ENCODE measurements at places on chromosomes 3 and 15. TPM values are rescaled to one million over a fixed set of nuclear protein-coding genes. Genes with fewer than 3 reads are reported as not detected.

DNA sequence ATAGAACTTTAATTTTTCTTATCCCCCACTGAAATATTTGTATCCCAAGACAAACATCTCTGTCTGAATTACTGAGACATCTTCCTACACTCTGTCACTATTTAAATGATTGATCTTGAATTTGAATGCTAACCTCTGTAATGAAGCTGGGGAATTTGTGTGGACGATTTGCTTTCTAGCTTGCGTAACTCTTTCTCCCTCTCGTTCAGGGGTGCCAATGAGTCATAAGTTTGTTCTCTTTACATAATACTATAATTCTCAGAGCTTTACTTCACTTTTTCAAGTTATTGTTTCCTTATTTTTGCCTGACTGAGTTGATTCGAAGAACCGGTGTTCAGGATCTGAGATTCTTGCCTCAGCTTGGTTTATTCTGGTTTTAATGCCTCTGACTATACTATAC is 783.3 kb upstream of the CADM2 start:
- no peaks in the 10 kb centered on the region for H3K27me3 ChIP-seq
- H3K4me3 ChIP-seq, result no peak overlapping the region
- DNase-seq, result no peak
- no peak overlapping the region for H3K27ac ChIP-seq
- no peaks in the 10 kb centered on the region for H3K4me1 ChIP-seq

Gene THAP10
- not detected for total RNA-seq

- peaks cover 60% of the 10 kb centered on the region for H3K4me1 ChIP-seq
- H3K36me3 ChIP-seq, result peaks cover 48% of the 10 kb centered on the region
- H3K4me3 ChIP-seq, result peak overlapping the region; percentile 99
- no peaks in the 10 kb centered on the region for H3K27me3 ChIP-seq
These were observed 17.4 kb upstream of the CHD2 start for GRCh38 chr15:92882697-92883162.

DNA sequence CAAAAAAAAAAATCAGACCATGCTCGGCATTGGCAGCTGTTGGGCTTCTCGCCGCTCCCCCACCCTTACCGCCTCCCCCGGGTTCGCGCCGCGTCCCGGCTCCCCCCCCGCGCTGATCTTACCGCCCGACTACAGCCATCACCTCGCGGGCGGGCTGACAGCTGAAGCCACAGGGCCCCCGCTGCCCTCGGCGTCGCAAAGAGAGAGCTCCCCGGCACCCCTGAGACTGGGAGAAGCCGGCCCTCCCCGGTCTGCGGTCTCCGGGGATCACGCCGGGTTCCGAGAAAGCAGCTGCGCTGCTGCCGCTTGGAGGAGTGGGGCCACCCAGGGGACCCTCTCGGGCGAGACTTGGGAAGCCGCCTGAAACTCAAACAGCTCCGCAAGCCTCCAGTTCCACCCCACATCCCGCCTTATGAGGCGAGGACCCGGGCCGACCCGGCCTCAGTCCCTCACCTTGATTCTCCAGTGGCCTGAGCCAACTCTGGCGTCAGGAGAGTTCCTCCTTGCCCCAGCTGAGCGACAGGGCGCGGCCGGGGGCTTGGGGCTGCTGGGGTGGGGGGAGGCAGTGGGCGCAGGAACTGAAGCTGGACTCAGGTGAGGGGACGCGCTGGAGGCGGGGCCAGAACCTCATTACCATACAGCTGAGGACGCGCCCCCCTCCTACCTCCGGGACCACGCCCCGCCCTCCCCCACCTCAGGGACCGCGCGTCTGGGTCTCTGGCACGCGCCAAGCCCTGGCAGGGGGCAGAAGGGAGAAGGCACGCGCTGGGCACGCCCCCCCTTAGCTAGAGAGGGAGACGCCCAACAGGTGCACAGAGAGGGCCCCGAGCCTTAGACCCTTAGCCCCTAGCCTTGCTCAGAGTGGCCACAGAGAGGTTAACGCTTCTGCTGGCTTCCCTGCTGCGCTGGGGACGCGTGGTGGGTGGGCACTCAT is 1.0 kb upstream of the DLL4 start:
- H3K4me1 ChIP-seq, result peaks cover 57% of the 10 kb centered on the region
- H3K36me3 ChIP-seq, result no peaks in the 10 kb centered on the region
- H3K4me3 ChIP-seq, result peak overlapping the region; percentile 50
- H3K27me3 ChIP-seq, result peaks cover 77% of the 10 kb centered on the region
- DNase-seq, result no peak
- H3K27ac ChIP-seq, result no peak overlapping the region

DNA sequence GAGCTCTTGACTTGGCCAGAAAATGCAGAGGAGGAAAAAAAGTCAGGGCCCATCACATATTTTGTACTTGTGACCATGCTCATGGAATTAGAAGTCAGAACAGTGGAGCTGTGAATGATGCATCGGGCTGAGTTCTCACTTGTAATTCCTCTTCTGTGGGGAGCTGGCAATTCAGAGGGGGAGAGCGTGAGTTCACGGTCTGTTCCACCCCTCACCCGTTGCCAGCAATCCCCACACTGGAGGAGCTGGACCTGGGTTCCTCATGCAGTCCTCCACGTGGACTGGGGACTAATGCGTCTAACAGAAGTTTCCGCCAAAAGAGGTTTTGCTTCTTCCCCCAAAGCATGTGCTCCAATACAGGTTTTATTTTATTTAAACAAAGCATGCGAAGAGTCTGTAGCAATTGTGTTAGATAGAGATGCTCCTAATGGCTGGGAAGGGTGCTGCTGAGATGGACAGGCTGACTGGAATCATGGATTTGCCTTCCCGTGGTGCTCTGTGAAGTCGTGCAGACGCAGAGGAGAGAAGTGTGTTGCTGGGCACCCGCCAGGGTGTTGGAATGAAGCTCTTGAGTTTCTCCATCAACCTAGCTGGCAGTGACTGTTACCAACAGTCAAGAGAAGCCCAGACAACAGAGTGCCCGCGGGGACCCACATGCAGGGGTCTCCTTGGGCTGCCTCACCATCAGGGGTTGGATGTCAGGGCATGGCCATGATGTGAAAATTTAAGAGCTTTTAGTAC is 77.4 kb upstream of the PCSK6 start:
- no peak overlapping the region for H3K4me3 ChIP-seq
- no peak for DNase-seq
- no peaks in the 10 kb centered on the region for H3K4me1 ChIP-seq
- H3K36me3 ChIP-seq, result no peaks in the 10 kb centered on the region
- peaks cover 2% of the 10 kb centered on the region for H3K27me3 ChIP-seq

Gene LMAN1L
- total RNA-seq, result 1.0 TPM

- H3K36me3 ChIP-seq, result no peaks in the 10 kb centered on the region
- H3K27ac ChIP-seq, result no peak overlapping the region
- no peaks in the 10 kb centered on the region for H3K4me1 ChIP-seq
These were observed 61.1 kb downstream of the KCNAB1 start for GRCh38 chr3:156181509-156181908.

DNA sequence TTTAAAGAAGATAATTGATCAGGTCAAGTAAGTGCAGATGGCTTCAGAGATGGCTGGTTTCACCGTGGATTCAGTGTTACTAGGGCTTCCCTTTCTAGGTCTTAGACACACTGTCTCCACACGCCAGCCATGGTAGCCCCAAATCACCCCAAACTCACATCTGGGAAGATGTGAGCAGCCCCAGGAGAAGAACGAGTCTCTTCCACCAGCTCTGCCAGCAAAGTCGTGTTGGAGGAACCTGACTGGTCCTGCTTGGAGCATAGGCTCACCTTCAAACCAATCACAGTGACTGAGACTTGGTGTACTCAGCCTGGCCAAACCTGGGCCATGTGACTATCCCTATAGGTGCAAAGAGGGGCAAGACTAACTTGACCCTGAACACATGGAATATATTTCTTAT is 296.7 kb downstream of the RPLP1 start:
- peaks cover 41% of the 10 kb centered on the region for H3K36me3 ChIP-seq
- no peak for DNase-seq
- H3K4me1 ChIP-seq, result peaks cover 66% of the 10 kb centered on the region
- H3K27ac ChIP-seq, result no peak overlapping the region
- no peak overlapping the region for H3K4me3 ChIP-seq

GRCh38 chr3:46612324-46612723 is at the start of gene FAM240A:
TSS of gene FAM240A (plus strand) at chr3:46612525. CDS start at chr3:46612684, 159 bp downstream.
- no peaks in the 10 kb centered on the region for H3K36me3 ChIP-seq
- DNase-seq, result no peak
- H3K27ac ChIP-seq, result no peak within 1 kb of the TSS
- no peak within 1 kb of the TSS for H3K4me3 ChIP-seq
- no peaks in the 10 kb centered on the region for H3K4me1 ChIP-seq
- peaks cover 43% of the 10 kb centered on the region for H3K27me3 ChIP-seq

GRCh38 chr3:143750841-143751240 is 97.4 kb downstream of the SLC9A9 start:
- peaks cover 27% of the 10 kb centered on the region for H3K4me1 ChIP-seq
- H3K36me3 ChIP-seq, result no peaks in the 10 kb centered on the region
- H3K27ac ChIP-seq, result peak overlapping the region; percentile 41
- DNase-seq, result no peak
- H3K27me3 ChIP-seq, result no peaks in the 10 kb centered on the region

Gene SNTN
- not detected for total RNA-seq

DNA sequence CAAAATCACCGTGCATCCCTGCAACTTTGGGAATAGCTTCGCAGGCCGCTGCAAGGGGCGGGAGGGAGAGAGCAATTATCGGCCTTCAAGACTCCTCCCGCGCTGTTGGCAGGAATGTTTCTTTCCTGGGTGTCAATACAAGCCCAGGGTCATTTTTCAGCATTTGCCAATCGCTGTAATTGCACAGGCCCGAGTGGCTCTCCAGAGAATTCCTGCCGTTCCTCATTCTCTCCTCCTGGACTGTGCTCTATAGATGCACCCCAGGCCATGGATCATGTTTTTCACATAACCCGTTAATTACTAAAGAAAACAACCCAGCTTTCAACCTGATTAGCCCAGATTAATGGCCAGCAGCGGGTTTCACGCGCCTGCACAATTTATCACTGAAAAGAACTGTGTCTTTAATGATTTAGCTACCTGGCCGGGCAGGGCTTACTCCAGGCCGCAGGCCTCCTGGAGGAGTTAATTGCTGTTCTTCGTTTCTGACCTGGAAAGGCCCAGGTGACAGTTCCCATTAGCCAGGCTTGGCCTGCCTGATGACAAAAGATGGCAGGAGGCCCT is 144.3 kb downstream of the OPA1 start:
- no peaks in the 10 kb centered on the region for H3K4me1 ChIP-seq
- no peak overlapping the region for H3K4me3 ChIP-seq
- no peak for DNase-seq
- H3K27ac ChIP-seq, result no peak overlapping the region
- H3K36me3 ChIP-seq, result no peaks in the 10 kb centered on the region

Gene CRTC3
- 64.9 TPM for total RNA-seq

- H3K4me3 ChIP-seq, result no peak overlapping the region
- no peaks in the 10 kb centered on the region for H3K27me3 ChIP-seq
- no peak for DNase-seq
These were observed 66.0 kb upstream of the SLC2A2 start for GRCh38 chr3:171092467-171092911.

Gene MCTP2
- 26.9 TPM for total RNA-seq

DNA sequence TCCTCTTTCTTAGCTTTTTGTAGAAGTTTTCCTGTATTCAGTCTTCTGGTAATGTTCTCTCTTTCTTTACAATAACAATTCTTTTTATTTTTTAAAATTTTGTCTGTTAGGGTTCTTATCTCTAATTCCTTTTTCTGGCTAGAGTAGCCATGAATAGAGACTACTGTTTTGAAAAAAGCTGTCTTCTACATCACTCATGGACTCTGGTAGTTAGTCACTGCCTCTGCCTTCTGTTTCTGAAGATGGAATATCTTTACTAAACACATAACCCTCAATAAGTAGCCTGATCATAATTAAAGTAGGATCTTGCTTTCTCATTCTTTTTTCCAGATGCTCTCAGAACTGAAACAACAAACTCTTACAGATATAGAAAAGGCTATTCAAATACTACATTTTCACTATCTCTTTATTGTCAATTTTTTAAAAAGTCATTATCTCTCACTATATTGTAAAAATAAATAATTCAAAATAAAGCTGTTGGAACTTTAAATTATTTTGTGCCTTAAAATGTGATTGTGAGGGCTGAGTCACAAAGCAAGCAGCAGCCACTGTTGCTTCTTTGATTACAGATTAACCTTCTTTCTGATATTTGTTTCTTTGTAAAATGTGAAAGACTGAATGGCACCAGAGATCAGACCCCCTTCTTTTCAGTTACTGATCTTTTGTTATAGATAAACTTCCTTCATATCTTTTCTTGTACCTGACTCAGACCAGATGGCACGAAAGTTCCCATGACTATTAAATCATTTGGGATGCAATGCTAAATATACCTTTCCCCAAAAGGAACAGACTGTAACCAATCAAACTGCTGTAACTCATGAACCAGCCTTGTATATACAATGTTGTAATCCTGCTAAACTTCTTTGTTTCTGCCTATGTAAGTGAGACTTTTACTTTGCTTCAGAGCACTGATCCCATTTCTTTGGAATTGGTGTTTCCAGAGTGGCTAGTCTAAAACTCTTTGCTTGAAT is 1159.5 kb downstream of the IGSF11 start:
- H3K27me3 ChIP-seq, result no peaks in the 10 kb centered on the region
- no peaks in the 10 kb centered on the region for H3K36me3 ChIP-seq
- no peak overlapping the region for H3K4me3 ChIP-seq
- no peak for DNase-seq
- H3K27ac ChIP-seq, result no peak overlapping the region

- peaks cover 7% of the 10 kb centered on the region for H3K4me1 ChIP-seq
- DNase-seq, result peak; percentile 35
- peaks cover 50% of the 10 kb centered on the region for H3K27me3 ChIP-seq
- peak overlapping the region; percentile 67 for H3K4me3 ChIP-seq
- H3K36me3 ChIP-seq, result no peaks in the 10 kb centered on the region
- no peak overlapping the region for H3K27ac ChIP-seq
These were observed 1.6 kb downstream of the CYP11A1 start for GRCh38 chr15:74365598-74366445.

Gene SLC2A2
- not detected for total RNA-seq

Gene GHSR
- not detected for total RNA-seq

Gene SPINT1
- 4.3 TPM for total RNA-seq

- H3K27ac ChIP-seq, result no peak overlapping the region
- H3K4me3 ChIP-seq, result no peak overlapping the region
- H3K36me3 ChIP-seq, result no peaks in the 10 kb centered on the region
- no peaks in the 10 kb centered on the region for H3K4me1 ChIP-seq
- DNase-seq, result no peak
These were observed 20.8 kb downstream of the ARL14 start for GRCh38 chr3:160697637-160698380.

Gene SNUPN
- total RNA-seq, result 32.5 TPM

- no peaks in the 10 kb centered on the region for H3K36me3 ChIP-seq
- no peaks in the 10 kb centered on the region for H3K4me1 ChIP-seq
- DNase-seq, result no peak
These were observed 162.9 kb downstream of the TIGIT start for GRCh38 chr3:114456742-114457141.

Gene ASB14
- total RNA-seq, result not detected

Gene SERPINI2
- not detected for total RNA-seq

Gene AHSG
- total RNA-seq, result not detected

Measured in activated CD8-positive, alpha-beta T cell treated with anti-CD3 and anti-CD28 coated beads, Interleukin-2, amount 10 ng/mL, durations not matched to agents 7 days and 5 days (primary cell).